ENCODE measurements at places on chromosomes 13 and 19.

GRCh38 chr19:5973867-5974635 lies 3.9 kb downstream of the RANBP3 start:
- DNase-seq = no peak

GRCh38 chr13:63954683-63955082 lies 2539.0 kb upstream of the PCDH20 start:
- DNase-seq = no peak

DNA sequence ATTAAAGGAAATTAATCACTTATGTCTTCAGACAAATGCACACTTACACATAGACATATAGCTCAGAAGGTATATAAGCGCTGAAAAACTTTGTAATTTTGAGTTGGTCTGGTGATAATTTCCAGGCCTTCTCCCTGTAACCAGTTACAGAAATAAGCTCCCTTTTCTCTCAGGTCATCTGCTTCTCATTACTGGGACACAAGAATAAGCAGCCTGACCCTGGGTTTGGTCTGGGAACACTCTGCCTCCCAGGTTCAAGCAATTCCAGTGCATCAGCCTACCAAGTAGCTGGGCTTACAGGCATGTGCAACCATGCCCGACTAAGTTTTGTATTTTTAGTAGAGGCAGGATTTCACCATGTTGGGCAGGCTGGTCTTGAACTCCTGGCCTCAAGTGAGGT lies 274.5 kb downstream of the LMO7 start:
- no peak for DNase-seq

GRCh38 chr13:59461411-59461810 lies 702.3 kb downstream of the DIAPH3 start:
- DNase-seq = no peak

DNA sequence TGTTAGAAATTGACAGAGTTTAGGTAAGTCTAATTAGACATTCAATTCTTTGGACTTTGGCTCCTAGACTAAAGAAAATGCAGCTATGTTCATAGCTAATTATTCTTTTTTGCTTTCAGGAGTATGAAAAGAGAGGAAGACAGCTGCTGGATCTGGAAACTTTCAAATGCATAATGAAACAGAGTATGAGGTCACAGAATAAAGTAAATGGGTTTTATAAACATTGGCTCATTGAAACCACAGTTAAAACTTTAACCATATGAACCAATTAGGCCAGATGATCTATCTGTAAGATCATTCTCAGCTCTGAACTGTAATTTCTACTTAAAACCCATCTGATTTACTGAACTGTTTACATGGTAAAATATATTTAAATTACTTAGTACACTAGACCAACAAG lies 82.7 kb downstream of the TEX26 start:
- DNase-seq = no peak
